ENCODE measurements at places on chromosomes 11 and 22. TPM values are rescaled to one million over a fixed set of nuclear protein-coding genes. Genes with fewer than 3 reads are reported as not detected.

DNA sequence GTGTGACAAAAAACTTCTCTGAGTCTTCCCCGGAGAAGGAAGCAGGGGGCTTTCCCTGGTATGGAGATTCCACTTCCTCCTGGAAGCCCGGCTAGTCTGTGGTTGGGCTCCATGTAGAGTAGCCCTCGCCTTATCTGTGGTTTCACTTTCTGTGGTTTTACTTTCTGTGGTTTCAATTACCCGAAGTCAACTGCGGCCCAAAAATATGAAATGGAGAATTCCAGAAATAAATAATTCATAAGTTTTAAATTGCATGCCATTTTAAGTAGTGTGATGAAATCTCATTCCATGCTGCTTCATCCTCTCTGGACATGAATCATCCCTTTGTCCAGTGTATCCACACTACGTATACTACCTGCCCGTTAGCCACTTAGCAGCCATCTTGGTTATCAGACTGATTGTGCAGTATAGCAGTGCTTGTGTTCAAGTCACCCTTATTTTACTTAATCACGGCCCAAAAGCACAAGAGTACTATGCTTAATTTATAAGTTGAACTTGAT lies 275.0 kb upstream of the SESN3 start:
- DNase-seq, result no peak

- no peak for DNase-seq
Measured at GRCh38 chr11:29481738-29482137, 535.1 kb downstream of the KCNA4 start.

GRCh38 chr11:61162092-61162941 lies 1.1 kb upstream of the VPS37C start:
- DNase-seq, result no peak

DNA sequence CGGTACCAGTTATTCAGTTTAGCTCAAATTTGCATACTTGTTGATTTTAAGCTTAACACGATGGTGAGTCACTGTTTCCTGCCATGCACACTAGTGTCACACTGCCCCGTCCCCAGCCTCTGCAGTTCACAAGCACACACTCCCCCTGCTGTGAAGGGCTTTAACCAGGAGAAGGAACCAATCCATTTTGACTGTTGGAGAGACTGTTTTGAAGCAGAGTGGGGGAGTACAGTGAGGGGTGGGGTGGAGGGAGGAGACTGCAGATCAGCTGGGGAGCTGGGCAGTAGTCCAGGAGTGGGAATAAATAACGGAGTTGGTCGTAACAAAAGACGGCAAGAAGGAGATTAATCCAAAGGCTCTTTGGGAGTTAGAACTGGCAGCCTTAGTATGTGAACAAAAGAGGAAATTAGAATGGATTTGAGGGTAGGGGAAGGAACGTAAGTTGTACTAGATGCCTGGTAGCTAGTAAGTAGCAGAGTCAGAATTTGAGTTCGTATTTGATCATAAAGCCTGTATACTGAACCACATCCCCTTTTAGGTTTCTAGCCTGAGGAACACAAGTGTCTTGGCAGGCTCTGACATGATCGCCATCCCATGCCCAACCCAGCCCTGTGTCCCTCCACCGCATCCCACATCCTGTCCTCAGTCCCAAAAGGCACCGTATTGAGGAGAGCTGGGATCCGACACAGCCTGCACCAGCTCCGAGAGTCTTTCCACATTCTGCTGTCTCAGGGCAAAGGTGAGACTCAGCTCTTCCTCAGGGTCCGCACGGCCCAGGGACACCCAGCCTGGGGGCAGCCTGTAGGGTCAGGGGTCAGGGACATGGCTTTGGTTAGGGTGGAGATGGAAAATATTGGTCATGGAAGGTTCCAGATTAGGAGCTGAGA lies 862 bp downstream of the TPP1 start:
- peak; percentile 76 for DNase-seq

- DNase-seq, result no peak
Measured at GRCh38 chr11:122721201-122721963, 65.9 kb downstream of the UBASH3B start.

DNA sequence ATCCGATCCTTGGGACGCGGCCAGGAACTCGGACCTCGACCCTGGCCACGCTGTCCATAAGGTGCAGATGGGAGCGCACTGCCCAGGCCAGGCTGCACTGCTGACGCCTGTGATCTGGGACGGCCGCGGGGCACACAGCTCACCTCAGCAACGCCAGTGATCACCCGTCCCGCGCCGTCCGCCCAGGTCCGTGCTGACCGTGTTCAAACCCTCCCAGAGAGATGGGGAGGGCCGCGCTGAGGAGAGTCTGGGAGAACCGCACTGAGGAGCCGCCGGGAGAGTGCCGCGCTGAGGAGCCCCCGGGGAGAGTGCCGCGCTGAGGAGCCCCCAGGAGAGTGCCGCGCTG lies 636 bp downstream of the KCNQ1OT1 start:
- DNase-seq, result no peak

DNA sequence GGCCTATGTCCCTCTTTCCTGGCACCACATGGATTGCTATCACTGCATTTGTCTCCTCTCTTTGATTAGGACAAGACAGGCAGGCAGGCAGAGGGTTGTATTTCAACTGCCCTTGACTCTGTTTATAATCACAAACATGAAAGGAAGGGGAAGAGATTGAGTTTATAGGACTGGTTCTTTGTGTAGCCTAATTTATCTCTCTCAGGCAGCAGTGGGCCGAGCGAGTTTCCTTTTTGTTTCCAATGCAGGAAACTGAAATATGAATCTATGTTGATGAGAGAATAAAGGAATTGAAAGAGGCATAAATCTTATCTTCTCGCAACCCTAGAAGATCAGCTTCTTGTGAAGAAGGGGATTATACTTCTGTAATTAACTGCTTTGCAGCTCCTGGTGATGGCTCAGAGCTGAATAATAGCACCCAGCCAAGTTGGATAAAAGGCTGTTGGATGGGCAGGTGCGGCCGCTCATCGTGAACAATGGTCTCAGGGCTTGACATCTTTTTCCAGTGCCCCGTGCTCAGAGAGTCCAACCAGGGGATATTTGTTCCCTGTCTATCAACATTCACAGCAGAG lies 80.6 kb upstream of the SYT13 start:
- no peak for DNase-seq

GRCh38 chr11:104151404-104152204 lies 12.3 kb downstream of the PDGFD start:
- no peak for DNase-seq

GRCh38 chr11:96393753-96394348 lies 4.0 kb downstream of the JRKL start:
- peak; percentile 14 for DNase-seq

- DNase-seq, result no peak
Measured at GRCh38 chr22:38132136-38132535, 21.7 kb upstream of the BAIAP2L2 start.

GRCh38 chr22:33787645-33788456 lies 132.4 kb downstream of the LARGE1 start:
- DNase-seq, result no peak

DNA sequence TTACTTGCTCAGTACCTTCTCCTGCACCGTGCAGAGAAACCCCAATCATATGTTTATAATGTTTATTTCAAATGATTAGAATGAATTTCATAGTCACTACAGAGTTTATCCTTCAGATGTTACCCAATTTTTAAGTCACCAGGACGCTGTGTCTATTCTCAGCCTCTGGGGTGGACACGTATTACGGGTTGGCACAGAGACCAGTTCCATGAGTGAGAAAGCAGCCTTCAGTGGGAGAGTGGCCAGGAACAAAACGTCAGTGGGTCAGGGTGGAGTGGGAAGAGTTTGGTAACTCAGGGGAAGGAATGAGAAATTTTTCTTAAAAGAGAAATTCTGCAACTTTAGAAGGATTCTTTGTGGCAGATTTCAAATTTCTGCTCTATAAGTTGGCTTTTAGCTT lies 77.1 kb upstream of the MTMR2 start:
- peak; percentile 74 for DNase-seq

DNA sequence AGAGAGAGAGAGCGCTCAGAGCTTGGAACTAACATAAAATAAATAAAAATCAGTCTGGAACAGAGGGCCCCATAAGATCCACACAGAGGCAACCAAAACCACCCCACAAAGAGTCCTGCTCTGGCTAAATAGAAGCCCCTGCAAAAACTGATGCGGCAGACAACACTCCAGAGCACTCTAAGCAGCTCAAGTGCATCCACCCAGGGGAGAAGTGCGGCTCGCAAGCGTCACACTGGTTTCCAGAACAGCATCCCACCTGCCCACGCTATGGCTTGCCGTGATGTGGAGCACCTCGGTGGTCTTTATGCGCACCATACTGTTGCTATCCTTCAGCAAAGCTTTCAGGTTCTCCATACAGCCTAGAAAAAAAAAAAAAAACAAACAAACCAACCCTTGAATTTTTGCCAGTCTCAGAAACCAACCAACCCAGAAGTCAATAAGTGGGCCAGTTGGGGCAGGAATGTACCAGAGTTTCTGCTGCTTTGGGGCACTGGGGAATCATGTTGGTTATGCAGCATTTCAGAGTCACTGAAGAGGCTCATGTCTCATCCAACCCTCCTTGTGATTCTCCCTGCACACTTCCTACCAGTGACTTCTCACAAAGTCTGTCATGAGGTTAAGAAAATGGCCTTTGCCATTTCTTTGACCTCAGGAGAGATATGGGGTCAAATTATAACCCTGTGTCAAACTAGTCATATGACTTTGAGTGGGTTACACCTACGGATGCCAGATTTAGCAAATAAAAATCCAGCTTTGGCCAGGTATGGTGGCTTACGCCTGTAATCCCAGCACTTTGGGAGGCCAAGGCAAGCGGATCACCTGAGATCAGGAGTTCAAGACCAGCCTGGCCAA lies 3.0 kb downstream of the RSPH14 start:
- DNase-seq, result no peak

GRCh38 chr11:63609971-63610580 lies 4.2 kb downstream of the PLAAT3 start:
- DNase-seq, result no peak

DNA sequence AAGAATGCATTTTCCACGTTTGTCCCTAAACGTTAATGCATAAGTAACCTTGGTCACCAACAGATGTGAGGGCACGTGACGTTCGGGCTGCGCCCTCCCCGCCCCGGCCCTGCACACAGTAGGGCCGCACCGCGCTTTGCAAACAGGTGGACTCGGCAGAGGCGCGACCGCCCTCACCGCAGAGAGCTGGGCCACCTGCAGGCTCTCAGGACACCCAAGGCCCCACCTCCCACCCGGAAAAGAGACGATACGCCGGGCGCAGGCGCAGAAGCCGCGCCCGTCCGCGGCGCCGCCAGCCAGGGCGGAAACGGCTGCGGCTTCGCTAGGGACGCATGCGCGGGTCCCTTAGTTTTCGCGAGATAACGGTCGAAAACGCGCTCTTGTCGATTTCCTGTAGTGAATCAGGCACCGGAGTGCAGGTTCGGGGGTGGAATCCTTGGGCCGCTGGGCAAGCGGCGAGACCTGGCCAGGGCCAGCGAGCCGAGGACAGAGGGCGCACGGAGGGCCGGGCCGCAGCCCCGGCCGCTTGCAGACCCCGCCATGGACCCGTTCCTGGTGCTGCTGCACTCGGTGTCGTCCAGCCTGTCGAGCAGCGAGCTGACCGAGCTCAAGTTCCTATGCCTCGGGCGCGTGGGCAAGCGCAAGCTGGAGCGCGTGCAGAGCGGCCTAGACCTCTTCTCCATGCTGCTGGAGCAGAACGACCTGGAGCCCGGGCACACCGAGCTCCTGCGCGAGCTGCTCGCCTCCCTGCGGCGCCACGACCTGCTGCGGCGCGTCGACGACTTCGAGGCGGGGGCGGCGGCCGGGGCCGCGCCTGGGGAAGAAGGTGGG lies at the start of gene FADD:
Gene FADD (plus strand): TSS at position 377 of the 831 bp plus-strand sequence. CDS start 164 bp downstream, at position 541.
- peak; percentile 95 for DNase-seq

DNA sequence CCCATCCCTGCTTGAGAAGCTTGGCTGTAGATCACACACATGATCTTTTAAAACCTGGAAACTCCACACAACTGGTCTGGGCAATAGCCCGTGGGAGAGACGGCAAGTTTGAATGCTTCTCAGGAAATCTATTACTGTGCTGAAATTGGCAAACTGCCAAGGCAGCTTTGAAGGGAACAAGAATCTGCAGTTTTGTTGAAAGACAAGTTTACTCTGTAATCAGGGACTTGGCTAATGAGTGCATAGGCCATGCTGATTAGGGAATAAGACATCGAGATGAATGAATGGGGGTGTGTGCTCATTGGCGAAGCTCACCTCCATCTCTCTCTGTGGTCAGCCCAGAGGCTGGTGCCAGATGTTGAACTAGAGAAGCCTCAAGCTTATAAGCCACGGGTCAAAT lies 218.8 kb downstream of the HIPK3 start:
- peak; percentile 41 for DNase-seq

NOX4 gene
- polyA plus RNA-seq, result 4.5 TPM

RCOR2 gene
- 9.4 TPM for polyA plus RNA-seq

POTEH gene
- not detected for polyA plus RNA-seq

YPEL4 gene
- polyA plus RNA-seq, result 1.9 TPM

FAM181B gene
- polyA plus RNA-seq, result 0.12 TPM

CHADL gene
- 3.1 TPM for polyA plus RNA-seq

C11orf21 gene
- polyA plus RNA-seq, result 3.4 TPM
